ENCODE measurements at places on chromosomes 2 and 18. TPM values are rescaled to one million over a fixed set of nuclear protein-coding genes. Genes with fewer than 3 reads are reported as not detected.

- no peak for DNase-seq
These were observed 152.3 kb upstream of the STON1 start for GRCh38 chr2:48377646-48378045.

- DNase-seq = no peak
These were observed 6.1 kb upstream of the CASP8 start for GRCh38 chr2:201254081-201254730.

- no peak for DNase-seq
These were observed 258.5 kb upstream of the DDX18 start for GRCh38 chr2:117555965-117556364.

DNA sequence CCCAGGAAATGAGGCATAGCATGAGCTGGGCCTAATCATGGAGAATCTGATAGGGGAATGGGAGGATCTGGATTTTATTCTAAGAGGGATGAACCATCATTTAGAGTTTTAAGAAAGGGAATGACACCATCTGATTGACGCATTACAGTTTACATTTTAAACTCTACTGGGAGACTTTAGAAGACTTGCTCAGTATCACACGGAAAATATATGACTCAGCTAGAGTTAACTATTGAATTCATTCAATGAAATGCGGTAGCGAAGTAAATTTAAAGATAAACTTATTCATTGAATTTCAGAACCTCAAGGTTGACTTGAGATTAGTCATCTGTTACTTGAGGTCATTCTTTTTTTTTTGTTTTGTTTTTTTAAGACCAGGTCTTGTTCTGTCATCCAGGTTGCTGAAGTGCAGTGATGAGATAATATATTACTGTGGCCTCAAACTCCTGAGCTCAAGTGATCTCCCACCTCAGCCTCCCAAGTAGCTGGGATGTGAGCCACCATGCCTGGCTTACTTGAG, 25.0 kb downstream of the MC4R start:
- no peak for DNase-seq

- no peak for DNase-seq
These were observed 128.7 kb upstream of the CD302 start for GRCh38 chr2:159926695-159927094.

The COL4A4 gene
- polyA plus RNA-seq = 14.4 TPM

Data from left lung (tissue), 14 donors.